ENCODE measurements at places on chromosomes 4 and X. TPM values are rescaled to one million over a fixed set of nuclear protein-coding genes. Genes with fewer than 3 reads are reported as not detected.

IGFBP7 gene
- 173 TPM for total RNA-seq

VBP1 gene
- 122 TPM for total RNA-seq

SOX3 gene
- total RNA-seq = not detected

PCDH7 gene
- 0.45 TPM for total RNA-seq

SLC9B1 gene
- not detected for total RNA-seq

TBC1D8B gene
- total RNA-seq = 1.7 TPM

VGLL1 gene
- total RNA-seq = not detected

ASB12 gene
- not detected for total RNA-seq

FAM149A gene
- total RNA-seq = 1.5 TPM

TCP11X2 gene
- total RNA-seq = not detected

MYOZ2 gene
- total RNA-seq = not detected

HPGD gene
- not detected for total RNA-seq

NSG1 gene
- total RNA-seq = 4.4 TPM

PPEF2 gene
- not detected for total RNA-seq

SLC2A9 gene
- 1.2 TPM for total RNA-seq

MAGEA10 gene
- not detected for total RNA-seq

HMGN5 gene
- 9.1 TPM for total RNA-seq

TEX13D gene
- total RNA-seq = not detected

LPAR4 gene
- total RNA-seq = not detected

FRMD7 gene
- total RNA-seq = not detected

FATE1 gene
- total RNA-seq = not detected

SULT1E1 gene
- 1.3 TPM for total RNA-seq

EREG gene
- 0.54 TPM for total RNA-seq

CYLC1 gene
- not detected for total RNA-seq

C1GALT1C1 gene
- total RNA-seq = 35.2 TPM

DOK7 gene
- 0.11 TPM for total RNA-seq

MSANTD1 gene
- 0.23 TPM for total RNA-seq

FGFBP1 gene
- 0.86 TPM for total RNA-seq

SH3D19 gene
- total RNA-seq = 5.3 TPM

TBL1X gene
- 5.6 TPM for total RNA-seq

SCRG1 gene
- not detected for total RNA-seq

FAT1 gene
- total RNA-seq = 50.2 TPM

All from Daoy (cell line).